NT2/D1 (cell line): ENCODE measurements at places on chromosomes 5 and 9.

DNA sequence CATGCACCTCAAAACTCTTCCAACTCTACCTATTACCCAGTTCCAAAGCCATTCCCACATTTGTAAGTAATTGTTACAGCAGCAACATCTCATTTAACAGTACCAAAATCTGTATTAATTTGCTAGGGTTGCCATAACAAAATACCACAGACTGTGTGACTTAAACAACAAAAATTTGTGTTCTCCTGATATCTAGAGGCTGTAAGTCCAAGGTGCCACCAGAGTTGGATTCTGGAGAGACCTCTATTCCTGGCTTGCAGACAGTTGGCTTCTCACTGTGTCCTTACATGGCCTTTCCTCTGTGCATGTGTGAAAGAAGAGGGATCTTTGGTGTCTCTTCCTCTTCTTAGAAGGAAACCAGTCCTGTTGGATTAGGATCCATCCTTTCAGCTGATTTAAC lies 203.8 kb upstream of the PIK3R1 start:
- DNase-seq = no peak

GRCh38 chr9:16131264-16131663 lies 578.4 kb downstream of the CCDC171 start:
- no peak for DNase-seq

- DNase-seq = no peak
These were observed 9.4 kb upstream of the PLEKHG4B start for GRCh38 chr5:82570-82969.

DNA sequence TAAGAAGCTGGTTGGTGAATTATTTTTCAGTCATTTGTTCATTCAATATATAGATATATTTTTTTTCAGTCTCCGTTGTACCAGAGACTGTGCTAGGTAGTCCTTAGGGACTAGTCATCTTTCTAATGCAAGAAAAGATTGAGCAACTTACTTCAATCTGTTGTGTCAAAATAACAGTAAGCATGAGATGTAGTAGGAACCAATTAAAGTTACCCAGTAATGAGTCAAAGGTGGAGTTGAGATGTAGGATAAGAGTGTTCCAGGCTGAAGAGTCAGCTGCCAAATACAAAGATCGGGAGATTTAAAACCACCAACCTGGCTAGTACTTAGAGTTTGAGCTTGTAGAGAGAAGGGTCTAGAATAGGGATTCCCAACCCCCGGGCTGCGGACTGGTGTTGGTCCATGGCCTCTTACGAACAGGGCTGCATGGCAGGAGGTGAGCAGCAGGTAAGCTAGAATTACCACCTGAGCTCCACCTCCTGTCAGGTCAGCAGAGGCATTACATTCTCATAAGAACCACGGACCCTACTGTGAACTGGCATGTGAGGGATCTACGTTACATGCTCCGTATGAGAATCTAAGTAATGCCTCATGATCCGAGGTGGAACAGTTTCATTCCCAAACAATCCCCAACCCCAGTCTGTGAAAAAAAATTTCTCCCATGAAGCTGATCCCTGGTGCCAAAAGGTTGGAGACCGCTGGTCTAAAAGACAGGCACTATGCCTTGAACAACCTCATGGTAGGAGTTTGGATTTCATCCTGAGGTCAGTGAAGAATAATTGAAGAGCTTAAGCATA lies 1241.5 kb upstream of the WWC1 start:
- DNase-seq = no peak

DNA sequence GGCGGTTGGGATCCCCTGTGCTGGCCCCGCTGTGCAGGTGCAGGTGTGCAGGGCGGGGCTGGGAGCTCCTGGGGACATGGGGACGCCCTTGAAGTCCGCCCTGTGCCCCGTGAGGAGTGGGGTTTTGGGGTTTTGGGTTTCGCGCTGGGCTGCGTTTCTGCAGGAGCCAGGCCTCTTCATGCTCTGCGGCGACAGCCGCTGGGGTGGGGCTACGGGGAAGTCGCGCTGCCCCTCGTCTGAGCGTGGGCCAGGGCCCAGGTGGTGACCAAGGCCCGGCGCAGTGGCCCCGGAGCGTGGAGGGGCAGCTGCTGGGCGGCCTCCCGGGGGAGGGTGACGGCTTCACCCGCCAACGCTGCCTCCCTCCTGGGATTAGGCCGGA lies 47.8 kb upstream of the IRX4 start:
- DNase-seq = no peak

DNA sequence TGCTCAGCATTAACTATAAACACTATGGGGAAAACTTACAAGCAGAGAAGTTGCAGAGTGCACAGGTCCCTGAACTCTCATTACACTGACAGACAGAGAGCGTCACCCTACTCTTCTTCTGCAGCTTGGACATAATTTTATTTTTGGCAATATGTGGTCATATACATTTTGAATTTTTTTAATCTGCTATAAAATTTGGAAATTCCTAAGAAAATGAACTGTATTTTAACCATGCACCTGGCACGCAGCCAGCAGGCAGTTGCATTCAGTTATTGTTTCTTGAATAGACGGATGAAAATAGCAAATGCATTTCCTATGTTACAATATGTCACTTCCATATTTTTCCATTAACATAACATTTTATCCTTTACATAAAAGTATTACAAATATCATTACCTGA lies 100.2 kb downstream of the SLC25A46 start:
- no peak for DNase-seq

GRCh38 chr9:3398232-3398648 lies 127.6 kb downstream of the RFX3 start:
- DNase-seq = no peak

- DNase-seq = no peak
These were observed 27.6 kb downstream of the EGFLAM start for GRCh38 chr5:38286002-38286401.

GRCh38 chr5:44691802-44692201 lies 116.9 kb upstream of the MRPS30 start:
- no peak for DNase-seq

DNA sequence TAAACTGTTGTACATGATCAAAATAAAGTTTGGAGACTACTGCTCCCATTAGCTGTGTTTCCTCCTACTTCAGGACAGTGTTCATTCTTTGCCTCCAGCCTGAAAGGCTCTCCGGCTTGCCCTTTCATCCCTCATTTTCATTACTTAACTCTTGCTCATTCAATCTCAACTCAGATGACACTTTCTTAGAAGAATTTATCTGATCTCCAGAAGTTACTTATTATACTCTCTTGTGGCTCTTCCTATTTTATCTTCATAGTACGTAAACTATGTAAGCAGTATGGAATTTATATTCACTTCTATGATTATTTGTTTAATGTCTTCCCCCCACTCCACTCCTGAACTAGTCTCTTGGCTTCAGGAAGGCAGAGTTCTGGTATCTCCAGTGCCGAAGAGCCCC lies 1737.9 kb upstream of the C9orf72 start:
- no peak for DNase-seq

- no peak for DNase-seq
These were observed 56.3 kb downstream of the DAB2IP start for GRCh38 chr9:121707477-121708424.

DNA sequence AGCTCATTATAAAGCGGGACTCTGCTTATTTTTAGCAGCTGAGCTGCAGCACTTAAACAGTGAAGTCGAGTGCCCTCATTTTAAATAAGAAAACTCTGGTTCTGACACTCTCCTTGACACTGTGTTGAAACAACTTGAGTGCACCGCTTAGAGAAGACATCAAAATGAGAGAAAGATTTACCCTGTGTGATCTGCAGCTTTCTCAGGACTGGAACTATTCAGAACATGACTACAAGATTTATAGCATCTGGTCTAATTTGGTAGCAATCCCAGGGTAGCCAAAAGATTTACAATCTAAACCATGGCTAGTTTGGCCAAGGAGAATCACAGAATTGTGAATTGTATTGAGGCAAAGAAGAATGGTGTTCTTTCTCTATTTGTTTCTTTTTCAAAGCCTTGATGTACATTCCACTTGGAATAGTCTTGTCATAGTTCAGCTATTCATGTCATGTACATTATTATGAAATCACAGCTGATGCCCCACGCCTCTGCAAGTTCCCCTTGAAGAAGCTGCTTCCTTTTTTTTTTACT lies 38.7 kb downstream of the PLEKHG4B start:
- no peak for DNase-seq

DNA sequence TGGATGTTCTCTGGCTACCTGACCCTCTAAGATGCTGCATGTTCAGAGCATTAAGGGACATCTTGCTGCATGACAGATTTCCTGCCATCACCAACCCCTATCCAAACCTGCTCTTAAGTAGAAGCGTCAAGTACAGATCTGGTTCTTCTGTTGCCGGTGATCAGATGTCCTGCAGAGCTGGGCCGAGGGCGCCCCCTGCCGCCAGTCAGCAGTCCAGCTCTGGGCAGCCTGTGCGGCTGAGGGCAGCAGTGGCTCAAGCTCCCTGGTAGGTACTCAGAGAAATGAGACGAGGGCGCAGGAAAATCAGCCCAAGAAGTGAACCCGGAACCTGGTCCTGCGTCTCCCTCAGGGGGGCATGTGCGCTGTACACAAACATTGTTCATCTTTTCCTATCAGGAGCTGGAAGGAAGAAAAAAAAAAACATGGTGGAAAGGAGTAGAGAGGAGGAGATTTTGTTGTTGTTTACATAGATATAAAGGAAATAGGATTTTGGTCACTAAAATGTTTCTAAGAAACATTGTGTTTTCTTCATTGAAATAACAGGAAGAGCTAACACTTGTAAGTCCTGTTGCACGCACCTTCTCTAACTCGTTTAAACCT lies 95.8 kb downstream of the CFAP90 start:
- DNase-seq = peak; percentile 42

GRCh38 chr5:119176785-119177184 lies 105.9 kb downstream of the DMXL1 start:
- no peak for DNase-seq
